Renal cortex interstitium (tissue), 15 donors: ENCODE measurements at places on chromosomes 5 and 9. TPM values are rescaled to one million over a fixed set of nuclear protein-coding genes. Genes with fewer than 3 reads are reported as not detected.

BTNL3 gene
- polyA plus RNA-seq: 0.07 TPM

PRRX2 gene
- 1.1 TPM for polyA plus RNA-seq

PHF2 gene
- 40.4 TPM for polyA plus RNA-seq

SLC45A2 gene
- polyA plus RNA-seq: 0.54 TPM

TMEM174 gene
- 17.2 TPM for polyA plus RNA-seq

DNA sequence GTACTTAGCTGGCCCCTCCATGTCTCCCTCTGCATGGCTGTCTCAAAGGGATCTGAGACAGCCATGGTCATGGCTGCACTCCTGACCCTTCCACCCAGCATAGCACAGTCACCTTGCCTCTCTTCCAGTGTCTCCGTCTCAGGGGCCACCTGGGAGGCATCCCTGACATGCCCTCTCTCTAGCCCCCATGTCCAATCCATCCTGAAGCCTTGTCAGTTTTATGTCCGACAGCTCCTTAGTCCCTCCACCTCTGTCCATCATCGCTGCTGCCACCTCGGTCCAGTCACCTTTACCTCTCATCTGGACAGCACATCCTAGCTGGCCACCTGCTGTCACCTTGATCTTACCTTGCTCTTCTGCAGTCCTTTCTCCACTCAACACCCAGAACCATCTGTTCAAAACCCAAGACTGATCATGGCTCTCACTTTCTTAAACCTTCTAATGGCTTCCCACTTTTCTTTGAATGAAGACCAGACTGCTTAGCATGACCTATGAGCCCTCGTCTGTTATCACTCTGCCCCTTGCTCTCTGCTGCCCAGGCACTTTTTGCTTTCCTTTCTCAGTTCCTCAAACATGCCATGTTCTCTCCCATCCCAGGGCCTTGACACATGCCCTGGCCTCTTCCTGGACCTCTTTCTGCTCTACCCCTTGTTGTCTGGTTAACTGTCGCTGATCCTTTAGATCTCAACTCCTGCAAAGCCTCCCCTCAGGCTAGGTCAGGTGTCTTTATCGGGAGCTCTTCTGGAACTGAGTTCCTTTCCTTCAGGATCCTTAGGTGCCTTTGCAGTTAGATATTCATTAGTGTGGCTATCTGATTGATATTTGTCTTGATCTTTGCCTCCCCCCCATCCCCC, 181.8 kb upstream of the PITX1 start:
- no peak for DNase-seq

DNA sequence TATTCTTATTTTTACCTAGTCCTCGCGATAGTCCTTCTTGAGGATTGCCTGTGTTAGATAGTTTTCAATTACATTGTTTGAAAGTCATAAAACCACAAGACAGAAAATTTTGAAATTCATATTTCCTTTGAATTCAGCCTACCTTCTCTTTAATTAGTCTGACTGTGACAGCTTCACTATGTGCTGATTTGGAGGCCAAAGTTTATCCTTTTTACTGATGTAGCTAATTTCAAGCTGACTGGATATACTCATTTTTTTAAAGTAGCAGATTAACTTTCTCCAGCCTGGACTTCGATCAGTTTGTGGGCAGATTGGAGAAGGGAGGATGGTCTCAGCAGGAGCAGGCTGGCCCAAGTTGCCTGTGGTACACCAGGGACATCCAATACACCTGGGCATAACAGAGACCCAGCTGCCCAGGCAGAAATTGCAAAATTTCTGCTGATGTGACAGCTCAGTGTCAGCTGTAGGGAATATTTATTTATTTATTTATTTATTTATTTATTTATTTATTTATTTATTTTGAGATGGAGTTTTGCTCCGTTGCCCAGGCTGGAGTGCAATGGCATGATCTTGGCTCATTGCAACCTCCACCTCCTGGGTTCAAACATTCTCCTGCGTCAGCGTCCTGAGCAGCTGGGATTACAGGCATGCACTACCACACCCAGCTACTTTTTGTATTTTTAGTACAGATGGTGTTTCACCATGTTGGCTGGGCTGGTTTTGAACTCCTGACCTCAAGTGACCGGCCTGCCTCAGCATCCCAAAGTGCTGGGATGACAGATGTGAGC, 24.2 kb downstream of the AGXT2 start:
- no peak for DNase-seq

DNA sequence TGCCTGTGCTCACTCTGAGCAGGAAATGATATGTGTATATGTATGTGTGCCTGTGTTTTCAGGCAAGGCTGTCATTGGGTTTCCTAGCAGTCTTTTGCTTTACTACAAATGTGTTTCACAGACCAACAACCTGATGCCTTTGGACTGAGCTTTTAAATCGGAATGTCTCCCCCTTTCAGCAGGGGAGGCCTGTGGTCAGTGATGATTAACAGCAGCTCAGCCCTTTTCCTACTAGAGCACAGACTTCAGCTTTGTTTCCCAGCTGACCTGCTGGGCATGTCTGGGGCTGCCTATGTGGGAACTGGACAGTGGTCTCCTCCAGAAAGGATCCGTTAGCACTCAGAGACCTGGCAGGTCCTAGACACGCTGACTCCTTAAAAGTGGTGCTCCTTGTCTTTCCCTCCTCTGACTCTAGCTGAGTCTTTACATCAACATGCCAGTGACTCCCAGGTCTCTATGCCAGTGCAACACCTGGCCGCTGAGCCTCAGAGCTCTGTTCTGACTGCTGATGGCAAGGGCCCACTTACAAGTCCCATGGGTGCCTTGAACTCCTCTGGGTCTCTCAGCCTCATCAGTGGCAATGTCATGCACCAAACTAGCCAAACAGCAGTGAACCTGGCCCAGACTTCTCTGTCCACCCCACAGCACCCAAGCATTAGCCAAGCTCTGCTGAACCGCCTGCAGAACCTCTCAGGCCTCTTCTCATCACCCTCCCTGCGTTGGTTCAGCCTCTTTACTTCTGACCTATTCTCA, 7.7 kb downstream of the MACROH2A1 start:
- no peak for DNase-seq

GRCh38 chr9:129895376-129896268, 60.4 kb downstream of the USP20 start:
- DNase-seq: no peak

DNA sequence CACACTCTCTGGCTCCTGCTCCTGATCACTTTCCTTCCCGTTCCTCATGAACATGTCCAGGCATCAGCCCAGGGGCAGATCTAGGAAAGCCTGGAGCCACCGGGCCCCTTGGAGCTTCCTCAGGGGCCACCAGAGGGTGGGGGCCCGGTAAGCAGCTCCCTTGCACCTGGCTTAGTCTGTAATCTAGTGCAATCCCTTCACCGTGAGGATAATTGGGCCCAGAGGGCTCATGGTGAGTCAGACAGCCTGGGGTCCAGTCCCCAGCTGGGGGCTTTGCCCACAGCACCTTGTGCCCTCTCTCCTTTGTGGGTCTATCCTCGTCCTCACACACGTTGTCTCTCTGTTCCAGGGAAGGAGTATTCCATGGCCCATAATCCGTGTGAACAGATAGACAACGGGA, 10.4 kb upstream of the ALDH1B1 start:
- DNase-seq: no peak

- DNase-seq: no peak
Observed at GRCh38 chr9:92265154-92265553, 28.3 kb downstream of the IARS1 start.

DNA sequence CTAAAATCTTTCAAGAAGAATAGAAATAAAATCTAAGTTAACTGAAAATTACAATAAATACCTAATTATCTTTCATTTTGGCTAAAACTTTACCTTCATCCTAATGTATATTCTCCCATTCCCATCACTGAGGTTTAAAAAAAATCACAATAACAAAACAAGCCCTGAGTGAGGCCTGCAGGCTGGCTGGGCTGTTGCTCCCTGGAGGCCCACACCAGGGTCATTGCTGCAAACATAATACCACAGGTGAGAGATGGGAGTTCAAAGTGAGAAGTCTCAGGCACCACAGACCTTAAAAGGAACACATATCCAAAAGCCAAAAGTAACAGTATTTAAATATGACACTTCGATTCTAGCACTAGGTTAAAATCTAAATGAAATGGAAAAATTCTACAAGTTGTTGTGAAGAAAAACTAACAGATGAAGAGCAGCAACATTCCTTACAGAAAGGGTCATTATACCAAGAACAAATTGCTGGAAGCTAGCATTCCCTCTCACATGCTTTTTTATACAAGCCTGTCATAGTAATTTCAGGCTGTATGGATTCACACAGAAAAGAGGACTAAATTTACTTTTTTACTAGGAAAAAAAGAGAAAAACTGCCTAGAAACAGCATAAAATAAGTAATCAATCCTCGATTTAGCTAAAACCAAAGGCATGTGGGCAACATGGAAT, 57.8 kb downstream of the AUH start:
- no peak for DNase-seq

- no peak for DNase-seq
Observed at GRCh38 chr5:107118184-107119019, 552.3 kb downstream of the EFNA5 start.

GRCh38 chr5:36199620-36200019, 42.1 kb downstream of the NADK2 start:
- DNase-seq: no peak

GRCh38 chr5:32711681-32712480, 760 bp downstream of the NPR3 start:
- DNase-seq: no peak

DNA sequence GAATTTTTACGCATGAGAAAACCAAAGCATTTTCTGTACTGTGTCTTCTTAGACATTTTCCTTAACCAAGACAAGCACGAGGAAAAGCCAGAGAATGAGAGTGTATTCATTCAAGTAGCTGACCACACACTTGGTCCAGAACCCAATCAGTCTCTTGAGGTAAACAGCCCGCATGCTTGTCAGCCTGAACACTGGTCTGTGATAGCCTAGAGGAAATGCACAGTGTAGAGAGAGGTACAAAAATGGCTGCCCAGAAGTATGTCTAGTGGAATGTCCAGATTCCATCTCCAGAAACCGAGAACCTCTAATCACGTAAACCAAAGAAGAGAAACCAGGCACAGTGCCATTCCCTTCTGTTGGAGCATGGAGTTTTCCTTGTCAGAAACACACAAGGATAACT, 80.0 kb upstream of the SNX2 start:
- no peak for DNase-seq

DNA sequence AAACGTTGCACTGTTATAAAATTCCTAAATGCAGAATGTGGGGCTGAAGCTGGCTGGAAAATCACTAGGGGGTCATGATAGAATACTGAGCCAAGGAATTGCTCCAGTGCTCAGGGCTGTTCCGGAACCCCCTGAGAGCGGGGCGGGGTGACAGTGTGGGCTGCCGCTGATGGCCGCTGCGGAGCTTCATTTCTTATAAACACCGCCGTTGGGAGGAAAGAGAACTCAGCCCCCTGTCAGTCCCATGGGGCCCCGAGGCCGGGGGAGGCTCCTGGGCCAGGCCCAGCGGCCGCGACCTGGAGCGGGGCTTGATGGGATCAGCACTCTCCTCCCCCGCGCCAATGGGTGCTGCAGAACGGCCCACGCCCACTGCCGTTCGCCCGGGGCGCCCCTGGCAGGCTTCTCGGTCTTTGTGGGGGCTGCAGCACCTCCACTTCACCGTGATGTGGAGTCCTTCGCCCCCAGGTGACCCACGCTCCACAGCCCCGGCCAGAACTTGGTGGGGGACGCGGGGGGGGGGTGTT, 5.2 kb upstream of the IRF1 start:
- peak; percentile 83 for DNase-seq

DNA sequence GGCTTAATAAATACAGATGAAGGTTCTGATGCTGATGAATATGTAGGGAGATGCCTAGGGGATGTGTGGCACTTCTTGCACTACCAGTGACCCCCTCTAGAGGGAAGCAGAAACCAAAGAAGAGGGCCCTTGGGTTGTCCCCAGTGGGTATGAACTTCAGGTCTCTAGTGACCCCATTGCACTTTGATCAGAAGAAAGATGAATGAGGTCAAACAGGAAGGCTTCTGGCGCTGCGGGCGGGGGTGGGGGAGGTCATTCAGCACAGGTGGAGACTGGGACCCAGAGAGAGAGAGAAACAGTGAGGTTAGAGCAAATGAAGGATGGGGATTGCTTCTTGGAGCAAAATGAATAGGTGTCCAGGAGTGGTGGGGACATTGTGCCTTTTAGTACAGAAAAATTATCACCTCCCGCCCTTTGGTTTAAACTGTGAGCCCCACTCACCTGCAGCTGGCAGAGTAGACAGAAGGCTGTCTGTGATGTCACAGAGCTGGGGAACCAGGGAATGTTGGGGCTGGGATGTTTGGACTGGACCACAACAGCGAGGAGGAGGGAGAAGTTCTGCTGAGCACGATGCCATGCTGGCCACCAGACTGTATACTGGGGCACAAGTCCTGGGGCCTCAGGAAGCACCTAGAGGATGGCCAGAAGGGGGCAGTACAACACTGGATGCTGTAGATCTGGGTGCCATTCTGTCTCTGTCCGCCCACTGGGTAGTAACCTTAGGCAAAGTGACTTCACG, at the start of gene TEX48:
Gene TEX48 (minus strand): TSS at position 599 of the 739 bp plus-strand sequence. CDS start 10,469 bp downstream, outside the sequence.
- DNase-seq: no peak

DNA sequence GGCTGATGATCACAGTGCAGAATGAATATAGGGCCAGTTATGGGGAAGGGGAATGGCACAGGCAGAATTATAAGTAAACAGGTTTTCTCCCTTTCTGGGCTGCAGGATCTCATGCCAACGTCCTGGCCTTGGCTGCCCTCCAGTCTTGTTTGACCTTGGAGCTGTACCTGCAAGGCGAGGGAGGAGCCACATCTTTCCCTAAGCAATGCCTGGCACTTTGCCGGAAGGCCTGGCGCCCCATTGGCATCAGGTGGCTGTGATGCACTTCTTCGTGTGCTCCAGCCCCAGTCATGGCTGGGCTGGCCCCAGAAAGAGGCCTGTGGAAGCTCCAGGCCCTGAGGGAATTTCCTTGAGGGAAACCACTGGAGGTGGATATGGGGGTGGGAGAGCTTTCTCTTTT, 16.7 kb upstream of the IQGAP2 start:
- DNase-seq: no peak

DNA sequence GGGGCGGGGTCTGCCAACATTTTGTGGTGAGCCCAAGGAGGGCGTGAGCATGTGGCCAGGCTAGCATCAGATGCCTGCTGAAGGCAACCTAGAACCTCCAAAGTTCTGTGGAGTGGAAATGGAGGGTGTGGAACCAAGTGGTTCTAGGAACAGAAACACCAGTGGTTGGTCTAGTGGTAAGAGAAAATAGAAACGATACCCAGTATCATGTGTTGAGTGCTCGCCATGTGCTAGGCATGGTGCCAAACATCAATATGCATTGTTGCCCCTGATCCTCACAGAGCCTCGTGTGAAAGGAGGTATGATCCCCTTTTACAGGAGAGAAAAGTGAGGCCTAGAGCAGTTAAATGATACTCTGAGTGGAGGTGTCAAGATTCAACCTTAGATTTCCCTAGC, 31.5 kb upstream of the MVB12B start:
- no peak for DNase-seq

GRCh38 chr5:93191035-93191817, 389.8 kb downstream of the NR2F1-AS1 start:
- no peak for DNase-seq
